ENCODE measurements at places on chromosomes 1 and 21. TPM values are rescaled to one million over a fixed set of nuclear protein-coding genes. Genes with fewer than 3 reads are reported as not detected.

Gene PLEKHA6
- 0.47 TPM for total RNA-seq

Gene ZBTB8A
- total RNA-seq: not detected

Gene SPATA45
- not detected for total RNA-seq

Gene DDI2
- 27.5 TPM for total RNA-seq

Gene RGS13
- total RNA-seq: 0.05 TPM

Gene BACH1
- total RNA-seq: 64.2 TPM

Gene PADI4
- total RNA-seq: 1.5 TPM

Gene TCEANC2
- 4.7 TPM for total RNA-seq

Gene KRTAP24-1
- total RNA-seq: not detected

Gene TPTE
- not detected for total RNA-seq

Gene LELP1
- total RNA-seq: not detected

Gene VTCN1
- not detected for total RNA-seq

Gene RNPC3
- 43.2 TPM for total RNA-seq

GRCh38 chr1:154502744-154503115, 518 bp upstream of the SHE start:
- H3K4me1 ChIP-seq: peaks cover 5% of the 10 kb centered on the region
- no peak overlapping the region for H3K27ac ChIP-seq
- H3K4me3 ChIP-seq: peak overlapping the region; percentile 79
- H3K36me3 ChIP-seq: peaks cover 12% of the 10 kb centered on the region
- peaks cover 55% of the 10 kb centered on the region for H3K27me3 ChIP-seq

GRCh38 chr1:89998306-89998705, 3.4 kb downstream of the ZNF326 start:
- no peaks in the 10 kb centered on the region for H3K27me3 ChIP-seq
- peak overlapping the region; percentile 21 for H3K27ac ChIP-seq
- no peak for DNase-seq
- no peak overlapping the region for H3K4me3 ChIP-seq
- peaks cover 4% of the 10 kb centered on the region for H3K36me3 ChIP-seq

GRCh38 chr21:43348801-43349261, 78.1 kb downstream of the SIK1 start:
- no peak overlapping the region for H3K4me3 ChIP-seq
- H3K27ac ChIP-seq: no peak overlapping the region
- H3K36me3 ChIP-seq: no peaks in the 10 kb centered on the region

GRCh38 chr21:45248893-45249381, 38.8 kb downstream of the POFUT2 start:
- no peaks in the 10 kb centered on the region for H3K36me3 ChIP-seq
- no peak overlapping the region for H3K4me3 ChIP-seq
- H3K27me3 ChIP-seq: no peaks in the 10 kb centered on the region
- H3K27ac ChIP-seq: no peak overlapping the region
- DNase-seq: no peak

DNA sequence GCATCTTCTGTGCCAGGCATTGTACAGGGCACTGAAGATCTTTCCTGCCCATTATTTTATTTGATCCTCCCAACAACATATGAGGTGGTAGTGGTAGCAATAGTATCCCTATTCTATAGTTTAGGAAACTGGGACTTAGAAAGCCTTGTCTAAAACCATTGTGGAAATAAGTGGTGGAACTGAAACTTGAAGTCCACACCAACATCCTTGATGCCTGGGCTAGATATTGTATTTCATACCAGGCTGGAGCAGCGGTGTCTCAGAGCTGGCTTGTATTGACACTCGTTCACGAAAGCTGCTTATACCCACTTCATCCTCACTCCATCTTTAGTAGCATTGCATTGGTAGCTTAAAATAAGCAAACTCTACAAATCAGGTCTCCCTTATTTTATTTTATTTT, 9.7 kb upstream of the CTSS start:
- no peak for DNase-seq
- no peaks in the 10 kb centered on the region for H3K36me3 ChIP-seq
- H3K4me1 ChIP-seq: peaks cover 17% of the 10 kb centered on the region

- DNase-seq: no peak
- H3K4me1 ChIP-seq: no peaks in the 10 kb centered on the region
- no peaks in the 10 kb centered on the region for H3K36me3 ChIP-seq
- peaks cover 12% of the 10 kb centered on the region for H3K27me3 ChIP-seq
Measured at GRCh38 chr1:17869815-17870214, 114.7 kb downstream of the ACTL8 start.

DNA sequence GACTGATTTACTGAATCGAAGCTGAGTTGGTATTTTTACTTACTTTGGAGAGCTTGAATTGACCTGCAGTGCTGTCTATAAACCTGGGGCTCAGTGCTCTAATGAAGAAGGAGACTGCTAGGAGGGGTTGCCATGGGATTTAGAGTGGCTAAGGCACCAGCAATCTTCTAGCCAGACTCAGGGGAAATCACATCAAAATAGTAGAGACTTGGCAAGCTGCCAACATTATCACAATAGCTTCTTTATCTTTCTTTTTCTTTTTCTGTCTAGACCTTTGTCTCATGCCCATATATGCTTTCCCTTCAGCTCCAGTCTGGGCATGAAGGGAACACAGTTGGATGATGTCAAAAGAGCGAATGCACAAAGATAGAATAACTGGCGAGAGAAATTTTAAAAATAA, 301.1 kb upstream of the DPYD start:
- peaks cover 9% of the 10 kb centered on the region for H3K27me3 ChIP-seq
- no peak overlapping the region for H3K4me3 ChIP-seq
- H3K36me3 ChIP-seq: no peaks in the 10 kb centered on the region
- H3K4me1 ChIP-seq: peaks cover 3% of the 10 kb centered on the region

DNA sequence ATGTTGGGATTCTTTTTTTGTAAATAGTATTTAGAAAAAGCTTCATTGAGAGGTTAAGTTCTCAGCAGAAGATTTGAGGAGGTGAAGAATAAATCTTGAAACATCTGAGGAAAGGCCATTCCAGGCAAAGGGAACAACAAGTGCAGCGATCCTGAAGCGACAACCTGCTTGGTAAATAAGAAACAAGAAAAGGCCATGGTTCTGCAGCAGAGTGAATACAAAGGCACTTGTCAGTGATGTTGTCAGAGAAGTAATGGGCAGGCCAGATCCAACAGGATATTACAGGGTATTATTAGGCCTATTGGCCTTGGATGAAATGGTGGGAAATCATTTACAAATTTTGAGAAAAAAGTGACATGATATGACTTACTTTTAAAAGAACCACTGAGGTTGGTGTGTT, 960.0 kb downstream of the PLA2G4A start:
- no peaks in the 10 kb centered on the region for H3K4me1 ChIP-seq
- DNase-seq: no peak
- no peak overlapping the region for H3K4me3 ChIP-seq
- H3K27ac ChIP-seq: no peak overlapping the region
- no peaks in the 10 kb centered on the region for H3K36me3 ChIP-seq
- H3K27me3 ChIP-seq: no peaks in the 10 kb centered on the region

- H3K36me3 ChIP-seq: peaks cover 8% of the 10 kb centered on the region
- H3K4me1 ChIP-seq: peaks cover 21% of the 10 kb centered on the region
- H3K27me3 ChIP-seq: peaks cover 9% of the 10 kb centered on the region
- no peak overlapping the region for H3K27ac ChIP-seq
Measured at GRCh38 chr1:111733992-111734341, 5.2 kb downstream of the INKA2 start.

- H3K4me1 ChIP-seq: peaks cover 19% of the 10 kb centered on the region
- H3K27me3 ChIP-seq: no peaks in the 10 kb centered on the region
- no peak for DNase-seq
- H3K36me3 ChIP-seq: peaks cover 2% of the 10 kb centered on the region
- no peak overlapping the region for H3K4me3 ChIP-seq
- no peak overlapping the region for H3K27ac ChIP-seq
Measured at GRCh38 chr1:87048237-87048636, 133.8 kb downstream of the HS2ST1 start.

DNA sequence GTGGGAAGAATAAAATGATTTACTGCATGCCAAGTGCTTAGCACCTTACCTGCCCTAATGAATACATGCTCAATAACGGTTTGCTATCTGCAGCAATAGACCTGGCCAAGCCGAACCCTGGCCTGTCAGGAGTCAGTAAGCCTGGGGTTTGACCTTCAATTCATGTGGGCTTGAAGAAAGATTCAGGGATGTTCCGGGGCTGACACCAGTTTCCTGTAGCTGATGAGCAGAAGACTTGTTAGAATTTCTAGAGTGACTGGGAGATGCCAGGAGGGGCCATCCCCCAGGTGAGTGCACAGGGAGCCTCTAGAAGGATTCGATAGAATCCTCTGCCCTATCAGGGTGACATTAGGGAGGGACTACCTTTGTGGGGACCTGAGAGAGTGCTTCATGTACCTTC, 210.9 kb downstream of the HIVEP3 start:
- H3K4me1 ChIP-seq: peaks cover 5% of the 10 kb centered on the region
- no peak overlapping the region for H3K4me3 ChIP-seq
- H3K27ac ChIP-seq: no peak overlapping the region
- no peaks in the 10 kb centered on the region for H3K27me3 ChIP-seq
- DNase-seq: no peak

DNA sequence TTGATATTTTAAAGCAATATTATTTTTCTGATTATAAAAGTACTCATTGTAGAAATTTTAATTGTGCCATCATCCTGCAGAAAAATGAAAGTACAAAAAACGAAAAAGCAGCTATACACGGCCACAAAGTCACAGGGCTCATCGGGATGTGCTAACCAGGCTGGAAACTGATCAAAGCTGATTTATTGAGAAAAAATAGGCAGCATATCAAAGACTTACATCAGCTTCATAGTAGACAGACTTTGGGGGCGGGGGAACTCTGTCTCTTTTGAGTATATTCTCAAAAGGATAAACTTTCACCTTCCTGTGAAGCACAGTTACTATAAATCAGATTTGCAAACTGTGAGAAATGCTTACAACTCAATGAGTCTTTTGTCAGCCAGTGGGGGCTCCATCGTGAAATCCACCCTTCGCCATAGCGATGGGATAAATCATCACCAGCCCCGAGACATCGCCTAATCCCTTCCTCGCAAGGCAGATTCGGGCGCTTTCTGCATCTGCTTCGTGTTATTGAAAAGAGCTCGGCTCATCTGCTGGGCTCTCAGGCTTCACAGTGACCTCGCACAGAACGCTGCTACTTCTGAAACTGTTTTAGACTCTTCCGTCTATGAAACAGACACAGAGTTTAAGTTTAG, 69.2 kb upstream of the ERG start:
- DNase-seq: no peak
- H3K4me1 ChIP-seq: no peaks in the 10 kb centered on the region
- H3K27me3 ChIP-seq: peaks cover 22% of the 10 kb centered on the region
- peaks cover 2% of the 10 kb centered on the region for H3K36me3 ChIP-seq
- no peak overlapping the region for H3K27ac ChIP-seq
- H3K4me3 ChIP-seq: no peak overlapping the region

- H3K4me1 ChIP-seq: peaks cover 7% of the 10 kb centered on the region
- DNase-seq: no peak
Measured at GRCh38 chr1:95017775-95018174, 55.0 kb downstream of the ALG14 start.

DNA sequence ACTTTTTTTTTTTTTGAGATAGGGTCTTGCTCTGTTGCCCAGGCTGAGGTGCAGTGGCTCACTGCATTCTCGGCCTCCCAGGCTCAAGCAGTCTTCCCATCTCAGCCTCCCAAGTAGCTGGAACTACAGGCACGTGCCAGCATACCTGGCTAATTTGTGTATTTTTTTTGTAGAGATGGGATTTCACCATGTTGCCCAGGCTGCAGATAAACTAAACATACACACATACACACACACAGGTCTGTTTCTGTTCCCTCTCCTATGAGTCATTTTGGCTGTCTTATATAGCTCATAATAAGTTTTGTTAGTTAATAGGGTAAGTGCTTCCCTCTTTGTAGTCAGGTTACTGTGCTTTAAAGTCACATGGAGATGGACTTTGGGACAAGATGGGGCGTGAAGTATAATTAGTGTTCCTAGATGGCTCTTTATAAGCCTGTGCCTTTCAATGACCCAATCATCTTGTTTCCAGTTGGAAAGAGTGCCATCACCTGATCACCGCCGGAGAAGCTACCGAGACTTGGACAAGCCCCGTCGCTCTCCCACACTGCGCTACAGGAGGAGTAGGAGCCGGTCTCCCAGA, 9.1 kb downstream of the PRPF38A start:
- no peaks in the 10 kb centered on the region for H3K27me3 ChIP-seq
- H3K27ac ChIP-seq: peak overlapping the region; percentile 49
- H3K4me3 ChIP-seq: peak overlapping the region; percentile 39

- no peak overlapping the region for H3K4me3 ChIP-seq
- H3K36me3 ChIP-seq: peaks cover 24% of the 10 kb centered on the region
- H3K27ac ChIP-seq: peak overlapping the region; percentile 89
- no peak for DNase-seq
Measured at GRCh38 chr1:167701510-167701909, 20.3 kb upstream of the MPZL1 start.

DNA sequence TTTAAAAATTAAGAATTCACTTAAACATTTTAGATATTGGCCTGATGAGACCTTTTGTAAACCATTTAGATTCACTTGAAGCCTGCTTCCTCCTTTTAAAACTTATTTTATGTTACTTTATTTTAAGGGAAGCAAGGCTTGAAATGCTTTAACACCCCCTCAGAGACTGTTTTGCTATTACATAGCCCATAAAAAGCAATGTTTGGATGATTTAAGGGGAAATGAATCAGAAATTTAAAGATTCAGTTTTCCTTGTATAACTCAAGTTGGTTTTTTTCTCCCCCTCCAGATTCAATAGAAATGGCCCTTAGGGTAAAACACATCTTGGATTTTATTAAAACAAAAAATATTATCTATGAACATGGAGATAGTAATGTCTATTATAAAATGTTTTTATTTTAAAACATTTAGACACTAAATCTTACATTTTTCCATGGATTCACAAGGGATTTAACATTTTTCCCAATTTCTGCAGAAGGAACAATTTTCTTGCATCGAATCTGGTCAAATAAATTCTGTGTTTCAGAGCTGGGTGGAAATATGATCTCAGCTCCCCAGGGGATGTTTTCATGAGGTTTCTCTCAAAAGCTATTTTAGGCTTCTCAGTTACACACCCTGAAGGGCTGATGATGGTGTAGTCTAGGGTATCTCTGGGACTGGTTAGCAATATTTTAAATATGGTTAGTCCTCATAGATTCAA, 69.3 kb upstream of the WARS2 start:
- H3K4me3 ChIP-seq: no peak overlapping the region
- H3K4me1 ChIP-seq: no peaks in the 10 kb centered on the region
- H3K36me3 ChIP-seq: peaks cover 2% of the 10 kb centered on the region
- H3K27me3 ChIP-seq: no peaks in the 10 kb centered on the region
- no peak for DNase-seq
- no peak overlapping the region for H3K27ac ChIP-seq

GRCh38 chr1:7172804-7173203, 387.6 kb downstream of the CAMTA1 start:
- peaks cover 40% of the 10 kb centered on the region for H3K27me3 ChIP-seq
- no peak for DNase-seq
- H3K27ac ChIP-seq: no peak overlapping the region

GRCh38 chr1:94793296-94793656, 26.9 kb upstream of the SLC44A3 start:
- H3K27me3 ChIP-seq: peaks cover 9% of the 10 kb centered on the region
- no peak for DNase-seq
- H3K36me3 ChIP-seq: no peaks in the 10 kb centered on the region
- H3K4me3 ChIP-seq: no peak overlapping the region
- no peak overlapping the region for H3K27ac ChIP-seq

GRCh38 chr1:217471403-217471802, 159.5 kb downstream of the GPATCH2 start:
- no peak overlapping the region for H3K27ac ChIP-seq
- no peak overlapping the region for H3K4me3 ChIP-seq
- peaks cover 8% of the 10 kb centered on the region for H3K36me3 ChIP-seq
- no peak for DNase-seq
